ENCODE measurements at places on chromosomes 3 and 15. TPM values are rescaled to one million over a fixed set of nuclear protein-coding genes. Genes with fewer than 3 reads are reported as not detected.

GRCh38 chr3:27570421-27571106 lies 86.4 kb upstream of the SLC4A7 start:
- DNase-seq: no peak

Gene MUSTN1
- total RNA-seq: 1.3 TPM

DNA sequence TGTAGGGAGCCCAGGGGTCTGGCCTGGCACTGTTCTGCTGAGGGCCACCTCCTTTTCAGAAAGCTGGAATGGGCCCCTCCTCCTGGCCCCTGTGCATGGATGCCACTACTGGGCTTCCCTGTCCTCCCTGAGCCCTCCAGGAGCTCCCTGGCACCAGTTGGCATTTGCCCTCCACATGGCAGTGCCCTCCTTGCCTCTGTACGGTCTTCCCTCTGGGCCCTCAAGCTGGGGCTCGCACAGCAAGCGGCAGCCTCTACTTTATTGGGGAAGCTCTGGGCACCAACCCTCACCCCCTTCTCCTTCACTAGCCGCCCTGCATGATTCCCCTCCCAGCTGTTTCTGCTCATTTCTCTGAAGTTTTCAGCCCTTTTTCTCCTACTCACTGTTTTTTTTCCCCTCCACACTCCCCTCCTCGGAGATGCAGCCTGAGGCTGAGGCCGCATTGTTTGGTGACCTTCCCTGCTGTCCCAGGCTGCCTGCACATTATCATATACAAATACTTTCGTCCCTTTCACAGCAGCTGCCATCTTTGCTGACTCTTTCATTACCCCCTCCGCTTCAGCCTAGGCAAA lies 127.3 kb downstream of the EEFSEC start:
- DNase-seq: no peak

Gene NR2E3
- total RNA-seq: not detected

DNA sequence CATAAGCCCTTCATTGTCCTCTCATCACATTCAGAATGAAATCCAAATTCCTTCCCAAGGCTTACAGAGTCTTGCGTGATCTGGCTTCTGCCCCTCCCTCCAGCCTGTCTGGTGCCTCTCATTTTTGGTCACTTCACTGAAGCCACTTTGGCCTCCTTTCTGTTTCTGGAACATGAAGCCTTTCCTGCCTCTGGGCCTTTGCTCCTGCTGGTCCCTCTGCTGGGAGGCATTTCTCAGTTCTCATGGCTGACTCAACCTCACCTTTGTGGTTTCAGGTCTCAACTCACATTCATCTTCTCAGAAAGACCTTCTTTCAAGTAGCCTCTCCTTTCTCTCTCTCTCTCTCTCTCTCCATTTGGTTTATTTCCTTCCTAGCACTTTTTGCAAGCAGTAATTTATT lies 43.9 kb upstream of the BHLHE40 start:
- peak; percentile 36 for DNase-seq

Gene BTLA
- total RNA-seq: 17.5 TPM

Gene SLC28A2
- not detected for total RNA-seq
